GM12865 (cell line): ENCODE measurements at places on chromosomes 16 and 17.

GRCh38 chr17:27241346-27241946 is 52.5 kb upstream of the WSB1 start:
- DNase-seq = peak; percentile 61

DNA sequence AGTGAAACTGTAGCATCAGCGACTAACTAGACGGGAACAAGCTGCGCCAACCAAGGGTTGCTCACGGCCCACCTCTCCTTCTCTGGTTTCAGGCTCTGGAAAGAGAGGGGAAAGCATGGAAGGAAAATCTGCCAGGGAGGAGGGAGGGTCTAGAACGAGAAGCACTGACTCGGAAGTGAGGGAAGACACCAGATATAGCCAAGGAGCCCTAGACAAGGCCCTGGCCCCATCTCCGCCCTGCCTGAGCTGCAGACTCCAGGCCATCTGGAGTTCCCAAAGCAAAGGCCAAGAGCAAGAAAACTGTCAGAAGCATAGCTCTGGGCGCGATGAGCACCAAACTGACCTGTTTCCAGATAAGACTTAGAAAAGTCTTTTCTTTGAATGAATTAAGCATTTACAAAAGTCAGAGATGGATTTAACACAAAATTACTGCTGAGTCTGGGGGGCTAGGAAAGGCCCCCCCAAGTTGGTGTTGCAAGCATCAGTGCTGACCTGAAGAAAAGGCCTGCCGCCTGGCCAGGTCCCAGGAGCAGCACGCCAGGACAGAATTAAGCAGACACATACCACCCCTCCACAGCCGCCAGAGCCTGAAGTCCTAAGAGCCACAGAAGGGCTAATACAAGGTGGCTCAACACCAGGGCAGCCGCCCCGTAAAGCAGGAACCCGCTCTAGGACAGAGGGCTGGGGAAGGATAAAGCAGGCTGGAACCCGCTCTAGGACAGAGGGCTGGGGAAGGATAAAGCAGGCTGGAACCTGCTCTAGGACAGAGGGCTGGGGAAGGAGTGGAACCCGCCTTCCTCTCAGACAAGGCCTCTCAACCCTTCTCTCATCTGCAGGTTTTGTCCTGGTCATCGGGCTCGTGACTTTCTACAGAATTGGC is 20.7 kb downstream of the TMEM204 start:
- DNase-seq = no peak

DNA sequence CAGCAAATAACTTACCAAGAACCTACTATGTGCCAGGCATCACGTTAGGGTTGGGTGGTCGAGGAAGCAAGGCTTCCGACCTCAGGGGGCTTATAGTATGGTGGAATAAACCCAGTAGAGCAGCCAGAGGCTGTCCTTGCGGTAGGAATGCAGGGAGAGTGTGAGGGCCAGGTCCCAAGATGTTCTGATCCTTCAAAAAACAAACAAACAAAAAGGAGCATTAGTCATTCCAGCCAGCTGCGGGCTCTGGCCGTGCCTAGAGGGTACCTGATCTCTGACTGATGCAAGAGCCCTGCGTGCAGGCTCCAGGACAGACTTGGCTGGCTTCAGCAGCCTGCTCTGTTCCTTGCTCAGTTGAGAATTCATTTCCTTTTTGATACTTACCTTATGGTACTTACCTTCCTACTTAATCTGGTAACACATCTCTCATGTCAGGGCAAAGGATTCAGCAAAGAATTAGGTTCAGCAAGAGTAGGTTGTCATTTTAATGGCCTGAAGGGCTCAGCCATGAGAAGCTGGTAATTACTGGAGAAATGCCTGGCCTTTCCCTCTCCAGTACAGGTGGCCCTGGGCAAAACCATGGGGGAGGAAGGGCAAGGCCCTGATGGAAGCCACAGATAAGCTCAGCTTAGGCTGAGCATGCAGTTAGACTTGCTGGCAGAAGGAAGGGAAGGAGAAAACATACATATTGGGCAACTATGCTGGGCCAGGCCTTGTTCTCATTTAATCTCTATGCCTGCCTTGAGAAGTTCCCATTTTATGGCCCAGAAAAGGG is 18.4 kb downstream of the CYB5D2 start:
- no peak for DNase-seq

DNA sequence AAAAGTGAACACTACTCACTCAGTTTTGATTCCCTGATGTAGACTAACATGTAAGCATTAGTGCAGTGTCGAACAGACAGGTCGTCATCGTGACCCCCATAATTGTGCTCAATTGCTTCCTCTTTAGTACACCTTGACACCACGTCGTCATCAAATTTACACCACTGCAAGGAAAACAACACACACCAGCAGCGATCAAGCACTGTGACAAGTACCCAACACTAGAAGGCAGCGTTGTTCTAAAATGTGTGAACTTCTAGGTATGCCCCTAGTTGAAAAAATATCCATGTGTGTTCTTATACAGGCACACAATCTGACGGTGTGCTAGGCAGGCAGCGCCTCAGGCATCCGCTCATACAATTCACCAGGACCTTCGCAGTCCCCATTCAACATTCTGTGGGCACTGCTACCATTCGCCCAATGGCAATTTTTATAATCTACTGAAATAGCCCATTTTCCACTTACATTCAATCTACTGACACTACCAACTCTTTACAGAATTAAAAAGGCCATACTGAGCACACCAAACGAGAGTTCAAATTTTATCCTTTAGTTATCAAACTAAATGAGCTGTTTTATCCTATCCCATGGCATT is 23.1 kb downstream of the LITAFD start:
- DNase-seq = peak; percentile 45

GRCh38 chr17:2828397-2829038 is 32.3 kb downstream of the RAP1GAP2 start:
- DNase-seq = peak; percentile 72

DNA sequence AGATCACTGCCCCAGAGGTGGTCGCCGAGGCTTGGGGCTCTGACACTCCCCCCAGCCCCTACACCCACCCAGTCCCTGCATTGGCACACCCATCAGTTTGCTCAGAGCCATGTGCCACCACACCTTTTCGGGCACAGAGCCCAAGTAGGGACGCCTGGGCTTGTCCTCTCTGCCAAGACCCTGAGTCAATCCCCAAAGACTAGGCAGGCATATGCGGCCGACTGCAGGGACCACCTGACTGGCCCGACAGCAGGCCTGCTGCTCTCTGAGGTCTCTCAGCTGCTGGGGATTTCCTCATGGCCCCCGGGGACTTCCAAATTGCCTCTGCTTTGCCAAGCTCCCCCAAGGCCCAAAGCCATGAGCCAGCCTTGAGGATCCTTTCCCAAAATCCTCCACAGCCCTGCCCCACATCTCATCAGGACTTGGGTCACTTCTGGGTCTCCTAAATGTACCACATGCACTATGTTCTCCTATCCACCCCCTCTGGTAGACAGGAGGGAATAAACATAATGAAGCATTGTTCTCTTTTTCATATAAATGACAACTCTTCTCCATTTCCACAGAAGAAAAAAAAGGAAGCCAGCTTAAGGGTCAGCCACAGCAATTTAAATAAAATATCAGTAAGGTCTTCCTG is 30.6 kb downstream of the MYO18A start:
- peak; percentile 84 for DNase-seq

GRCh38 chr17:1498869-1499268 is 6.4 kb upstream of the MYO1C start:
- DNase-seq = no peak

- no peak for DNase-seq
Observed at GRCh38 chr16:73711406-73712080, 585.1 kb upstream of the PSMD7 start.

DNA sequence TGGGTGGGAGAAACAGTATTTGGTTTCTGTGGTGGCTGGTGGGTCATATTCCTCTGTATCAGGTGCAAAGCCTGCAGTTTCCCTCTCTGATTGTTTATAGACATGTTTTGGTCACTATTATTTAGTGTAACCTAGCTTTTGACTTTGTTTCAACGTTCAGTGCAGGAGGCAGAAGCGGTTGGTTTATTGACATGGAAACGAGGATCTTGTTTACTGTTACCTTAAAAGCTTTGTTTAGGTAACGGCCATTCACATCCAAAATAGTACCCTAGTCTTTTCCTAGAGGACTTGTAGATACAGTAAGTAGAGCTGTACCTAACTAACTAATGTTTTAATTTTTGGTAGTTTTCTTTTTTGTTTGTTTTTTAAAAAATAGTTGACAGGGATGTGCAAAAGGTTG is 3.5 kb downstream of the MSI2 start:
- DNase-seq = no peak

DNA sequence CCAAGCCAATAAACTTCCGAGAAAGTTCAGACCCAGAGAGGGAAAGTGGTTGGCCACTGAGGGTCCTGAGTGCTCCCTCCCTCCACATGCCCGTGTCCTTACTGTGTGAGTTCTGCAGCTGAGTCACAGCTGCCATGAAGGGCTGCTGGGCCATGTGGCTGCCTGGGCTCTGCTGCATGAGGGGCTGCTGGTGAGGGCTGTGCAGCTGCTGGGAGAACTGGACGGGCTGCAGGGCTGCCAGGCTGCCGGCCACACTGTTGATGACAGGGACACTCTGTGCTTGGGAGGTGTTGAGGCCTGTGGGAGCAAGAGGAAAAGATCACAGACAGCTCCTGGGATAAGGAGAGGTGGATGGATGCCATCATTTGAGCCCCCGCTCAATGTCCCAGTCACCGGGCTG is 44.0 kb downstream of the HNF1B start:
- no peak for DNase-seq

DNA sequence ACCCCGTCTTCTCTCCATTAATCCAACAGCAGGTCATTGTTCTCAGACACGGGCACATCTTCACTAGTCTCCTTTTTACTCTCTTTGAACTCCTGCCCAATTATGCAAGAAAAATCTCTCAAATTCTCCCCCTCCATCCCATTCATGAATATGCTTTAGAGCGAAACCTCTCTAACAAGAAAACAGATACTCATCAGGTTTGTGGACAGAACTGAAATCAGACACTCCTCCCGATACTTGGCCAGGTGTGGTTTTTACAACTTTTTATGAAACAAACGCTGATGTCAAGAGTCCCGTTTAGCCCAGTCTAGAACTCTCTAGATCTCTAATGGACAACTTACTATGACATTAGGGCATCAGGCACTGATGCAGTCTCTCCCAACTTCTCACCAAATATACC is 40.9 kb downstream of the PIK3R5 start:
- peak; percentile 91 for DNase-seq

- DNase-seq = no peak
Observed at GRCh38 chr17:48456589-48456988, 26.6 kb upstream of the SKAP1 start.

GRCh38 chr17:80608326-80608725 is 63.7 kb downstream of the RPTOR start:
- no peak for DNase-seq

- no peak for DNase-seq
Observed at GRCh38 chr17:67385122-67385988, 8.3 kb downstream of the PITPNC1 start.

DNA sequence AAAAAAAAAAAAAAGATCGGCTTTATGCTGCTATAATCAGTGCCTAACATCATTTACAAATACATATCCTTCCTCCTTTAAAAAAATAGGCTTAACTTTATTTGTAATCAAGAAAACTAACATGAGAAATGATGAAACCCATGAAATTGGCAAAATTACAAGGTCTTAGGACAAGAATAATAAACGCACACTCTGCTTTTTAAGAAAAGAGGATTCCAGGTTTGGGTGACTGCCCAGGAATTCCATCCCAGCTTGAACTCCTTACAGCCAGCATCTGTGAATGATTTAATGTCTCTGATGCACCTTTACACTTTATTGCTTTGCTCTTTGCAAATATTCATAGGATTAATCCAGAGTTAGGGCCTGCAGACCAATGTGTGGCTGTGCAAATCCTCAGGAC is 196.0 kb downstream of the CBLN1 start:
- DNase-seq = no peak

- no peak for DNase-seq
Observed at GRCh38 chr17:2123375-2124251, 68.7 kb downstream of the HIC1 start.

DNA sequence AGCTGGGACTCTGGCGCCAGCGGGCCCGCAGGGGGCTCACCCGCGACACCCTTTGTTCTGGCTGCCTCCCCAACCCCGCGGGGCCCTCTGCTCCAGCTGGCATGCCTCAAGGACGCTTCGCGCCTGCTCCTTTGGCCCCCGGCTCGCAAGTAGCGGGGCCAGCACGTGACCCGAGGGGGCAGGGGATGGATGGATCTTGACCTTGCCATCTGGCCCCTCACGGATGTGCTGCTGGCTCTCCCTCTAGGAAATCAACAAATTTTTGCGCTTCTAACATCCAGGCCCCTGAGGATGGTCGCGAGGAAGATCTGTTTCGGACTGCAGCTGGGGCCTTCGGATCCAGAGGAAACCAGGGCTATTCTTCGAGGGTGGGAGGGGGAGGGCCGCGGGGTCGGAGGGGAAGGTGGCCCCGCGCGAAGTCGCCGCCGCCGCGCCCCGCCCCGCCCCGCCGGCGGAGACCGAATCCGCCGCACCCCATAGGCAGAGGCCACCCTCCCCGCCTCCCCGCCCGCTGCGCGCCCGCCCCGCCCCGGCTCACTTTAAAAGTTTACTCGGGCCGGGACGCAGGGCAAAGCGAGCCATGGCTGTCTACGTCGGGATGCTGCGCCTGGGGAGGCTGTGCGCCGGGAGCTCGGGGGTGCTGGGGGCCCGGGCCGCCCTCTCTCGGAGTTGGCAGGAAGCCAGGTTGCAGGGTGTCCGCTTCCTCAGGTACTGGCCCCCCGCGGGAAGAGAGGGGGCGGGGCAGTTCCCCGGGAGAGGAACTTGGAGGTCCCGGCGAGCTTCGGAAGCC is at the start of gene ACSF2:
ACSF2 (plus strand) TSS at position 537 of the 790 bp plus-strand sequence; CDS start at position 581, 44 bp downstream.
- peak; percentile 71 for DNase-seq

DNA sequence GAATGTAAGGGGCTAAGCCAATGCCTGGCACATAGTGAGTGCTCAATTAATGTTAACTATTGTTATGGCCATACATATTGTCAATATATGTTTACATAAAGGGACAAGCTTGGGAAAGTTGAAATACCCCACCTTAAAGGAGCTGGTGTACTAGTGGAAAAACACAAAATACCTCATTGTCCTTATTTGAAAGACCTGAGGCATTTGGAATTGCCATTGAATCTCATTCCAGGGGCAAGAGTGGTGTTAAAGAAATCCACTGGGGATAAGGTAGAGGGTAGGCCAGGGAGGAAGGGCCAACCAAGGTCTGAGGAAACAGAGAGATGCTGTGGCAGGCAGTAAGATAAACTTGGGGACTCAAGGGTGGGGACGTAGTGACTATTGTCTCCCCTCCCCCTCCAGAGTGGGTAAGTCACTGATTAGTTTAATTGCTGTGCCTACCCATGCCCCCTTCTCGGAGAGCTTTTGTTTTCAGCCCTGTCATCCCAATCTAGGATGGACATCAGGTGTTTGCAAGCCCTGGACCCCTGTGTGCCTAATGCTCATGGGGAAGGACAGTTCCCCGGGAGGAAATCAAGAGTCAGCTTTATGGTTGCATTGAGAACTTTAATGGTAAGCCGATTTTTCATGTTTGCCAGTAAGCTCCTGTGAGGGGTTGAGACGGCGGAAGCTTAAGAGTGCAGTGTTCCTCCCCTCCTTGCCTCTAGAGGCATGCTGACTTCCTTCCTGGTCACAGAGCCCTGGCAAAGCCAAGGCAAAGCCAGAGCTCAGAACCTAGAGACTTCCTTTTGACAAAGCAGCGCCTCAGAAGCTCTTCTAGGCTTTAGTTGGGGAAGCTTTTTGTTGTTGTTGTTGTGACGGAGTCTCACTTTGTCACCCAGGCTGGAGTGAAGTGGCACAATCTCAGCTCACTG is 2.5 kb upstream of the HEATR9 start:
- no peak for DNase-seq

- no peak for DNase-seq
Observed at GRCh38 chr17:39923836-39924690, 3.3 kb downstream of the ORMDL3 start.

GRCh38 chr16:5512014-5512413 is 414.4 kb upstream of the EEF2KMT start:
- DNase-seq = no peak
